Lung (tissue), 17 donors: ENCODE measurements at places on chromosomes 7 and 10. TPM values are rescaled to one million over a fixed set of nuclear protein-coding genes. Genes with fewer than 3 reads are reported as not detected.
A peak's percentile ranks its signal among the peaks of the same experiment; 100 is the strongest.

DNA sequence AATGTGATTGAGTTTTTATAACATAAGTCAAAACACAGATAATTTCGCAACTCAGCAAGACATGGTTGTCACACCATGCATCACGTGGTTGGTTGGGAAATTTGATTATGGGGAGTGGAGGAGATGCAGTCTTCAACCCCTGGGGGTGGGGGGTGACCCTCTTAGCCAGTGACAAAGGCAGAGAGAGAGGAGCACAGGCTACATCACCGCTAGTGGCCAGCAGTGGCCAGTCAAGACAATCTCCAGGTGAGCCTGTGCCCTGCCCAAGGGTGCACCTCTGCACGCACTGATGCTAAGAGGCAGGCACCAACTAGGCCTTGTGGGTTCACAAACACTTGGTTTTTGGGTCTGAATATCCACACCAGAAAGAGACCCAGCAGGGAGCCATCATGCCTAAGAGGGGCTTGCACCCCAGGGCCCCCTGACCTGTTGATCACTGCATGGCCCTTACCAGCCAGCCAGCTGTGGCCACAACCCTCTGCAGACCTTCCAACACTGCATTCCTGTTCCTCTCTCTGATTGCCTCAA lies 244.4 kb downstream of the FANK1 start:
- no peaks in the 10 kb centered on the region for H3K27me3 ChIP-seq
- H3K4me3 ChIP-seq: no peak overlapping the region
- H3K27ac ChIP-seq: no peak overlapping the region
- no peaks in the 10 kb centered on the region for H3K36me3 ChIP-seq

GRCh38 chr7:45682358-45682735 lies 108.2 kb downstream of the ADCY1 start:
- no peak overlapping the region for H3K4me3 ChIP-seq
- no peaks in the 10 kb centered on the region for H3K36me3 ChIP-seq
- no peaks in the 10 kb centered on the region for H3K4me1 ChIP-seq

Gene ZDHHC4
- 57.3 TPM for total RNA-seq

Gene DEPP1
- 37.0 TPM for total RNA-seq

GRCh38 chr7:105675934-105676371 lies 94.7 kb upstream of the EFCAB10 start:
- H3K27me3 ChIP-seq: no peaks in the 10 kb centered on the region
- no peak overlapping the region for H3K4me3 ChIP-seq
- no peaks in the 10 kb centered on the region for H3K4me1 ChIP-seq
- H3K27ac ChIP-seq: no peak overlapping the region
- DNase-seq: peak; percentile 44

- DNase-seq: no peak
- H3K36me3 ChIP-seq: no peaks in the 10 kb centered on the region
- H3K4me3 ChIP-seq: no peak overlapping the region
- H3K27me3 ChIP-seq: no peaks in the 10 kb centered on the region
Measured at GRCh38 chr7:30907527-30908267, 4.0 kb upstream of the AQP1 start.

Gene PLEKHS1
- 11.6 TPM for total RNA-seq

DNA sequence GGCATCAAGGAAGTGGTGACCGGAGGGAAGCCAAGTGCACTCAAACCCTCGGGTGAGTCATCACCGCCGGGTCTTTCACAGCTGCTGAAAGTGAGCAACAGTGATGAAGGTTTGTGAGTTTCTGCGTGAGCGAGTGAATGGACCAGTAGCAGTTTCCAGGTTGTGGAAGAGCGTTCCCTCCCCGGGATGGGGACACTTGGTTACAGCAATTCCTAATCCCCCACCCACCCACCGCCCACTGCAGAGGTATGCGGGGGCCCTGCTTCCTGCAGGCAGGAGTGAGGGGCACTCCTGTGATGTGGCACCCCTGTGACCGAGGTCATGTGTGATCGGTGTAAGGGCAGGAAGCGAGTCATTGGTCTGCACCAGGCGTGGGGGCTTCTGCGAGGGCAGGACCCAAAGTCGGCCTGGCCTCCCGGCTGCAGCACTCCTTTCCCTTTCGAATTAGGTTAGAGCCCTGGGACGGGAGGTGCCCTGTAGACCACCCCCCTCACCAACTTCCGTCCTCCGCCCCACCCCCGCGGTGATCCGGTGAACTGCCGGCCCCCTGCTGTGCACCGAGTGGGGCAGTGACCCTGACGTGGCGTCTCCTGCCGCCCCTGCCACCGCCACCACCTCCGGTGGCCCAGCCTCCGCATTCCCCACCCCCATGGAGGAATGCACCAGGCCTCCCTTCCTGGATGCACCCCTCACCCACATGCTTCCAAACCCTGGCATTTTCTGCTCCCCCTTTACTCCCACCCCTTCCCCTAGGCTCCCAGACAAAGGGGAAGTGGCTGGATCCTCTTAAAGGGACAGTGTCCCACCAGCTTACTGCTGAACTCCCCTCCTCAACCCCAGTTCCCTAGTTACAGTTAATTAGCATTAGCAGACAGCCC lies 10.9 kb downstream of the LIMK1 start:
- H3K27ac ChIP-seq: no peak overlapping the region
- peak; percentile 57 for DNase-seq
- peaks cover 23% of the 10 kb centered on the region for H3K4me1 ChIP-seq
- H3K36me3 ChIP-seq: peaks cover 10% of the 10 kb centered on the region
- H3K27me3 ChIP-seq: no peaks in the 10 kb centered on the region

Gene DENND2A
- total RNA-seq: 32.4 TPM

Gene CDNF
- total RNA-seq: 3.1 TPM

Gene AKAP9
- total RNA-seq: 203 TPM

DNA sequence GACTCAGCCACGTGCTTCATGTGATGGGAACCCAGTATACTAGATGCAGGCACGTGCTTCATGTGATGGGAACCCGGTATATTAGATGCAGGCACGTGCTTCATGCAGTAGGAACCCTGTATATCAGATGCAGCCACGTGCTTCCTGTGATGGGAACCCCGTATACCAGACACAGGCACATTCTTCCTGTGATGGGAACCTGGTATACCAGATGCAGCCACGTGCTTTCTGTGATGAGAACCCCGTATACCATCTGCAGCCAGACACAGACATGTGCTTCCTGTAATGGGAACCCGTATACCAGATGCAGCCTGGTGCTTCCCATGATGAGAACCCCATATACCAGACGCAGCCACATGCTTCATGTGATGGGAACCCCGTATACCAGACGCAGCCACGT lies 44.0 kb downstream of the MGMT start:
- no peaks in the 10 kb centered on the region for H3K4me1 ChIP-seq
- no peak overlapping the region for H3K27ac ChIP-seq
- DNase-seq: no peak
- H3K4me3 ChIP-seq: no peak overlapping the region
- no peaks in the 10 kb centered on the region for H3K27me3 ChIP-seq
- no peaks in the 10 kb centered on the region for H3K36me3 ChIP-seq
